ENCODE measurements at places on chromosomes 6 and 20.
A peak's percentile ranks its signal among the peaks of the same experiment; 100 is the strongest.

DNA sequence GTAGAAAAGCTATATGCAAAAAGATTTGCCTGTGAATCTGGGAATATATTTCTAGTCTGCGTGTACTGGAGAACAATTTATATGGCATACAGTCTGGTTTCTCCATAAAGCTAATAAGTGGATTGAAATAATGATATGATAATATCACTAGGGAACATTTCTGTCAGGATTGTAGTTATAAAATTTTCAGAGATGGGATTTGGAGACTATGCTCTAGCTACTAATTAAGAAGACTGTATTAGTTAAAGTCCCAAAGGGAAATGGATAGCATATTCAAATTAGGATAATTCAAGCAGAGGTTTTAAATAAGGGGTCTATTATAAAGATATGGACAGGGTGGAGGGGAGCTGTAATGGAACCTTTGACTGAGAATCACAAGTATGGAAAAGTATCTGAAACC lies 7.2 kb upstream of the STX11 start:
- DNase-seq = no peak

DNA sequence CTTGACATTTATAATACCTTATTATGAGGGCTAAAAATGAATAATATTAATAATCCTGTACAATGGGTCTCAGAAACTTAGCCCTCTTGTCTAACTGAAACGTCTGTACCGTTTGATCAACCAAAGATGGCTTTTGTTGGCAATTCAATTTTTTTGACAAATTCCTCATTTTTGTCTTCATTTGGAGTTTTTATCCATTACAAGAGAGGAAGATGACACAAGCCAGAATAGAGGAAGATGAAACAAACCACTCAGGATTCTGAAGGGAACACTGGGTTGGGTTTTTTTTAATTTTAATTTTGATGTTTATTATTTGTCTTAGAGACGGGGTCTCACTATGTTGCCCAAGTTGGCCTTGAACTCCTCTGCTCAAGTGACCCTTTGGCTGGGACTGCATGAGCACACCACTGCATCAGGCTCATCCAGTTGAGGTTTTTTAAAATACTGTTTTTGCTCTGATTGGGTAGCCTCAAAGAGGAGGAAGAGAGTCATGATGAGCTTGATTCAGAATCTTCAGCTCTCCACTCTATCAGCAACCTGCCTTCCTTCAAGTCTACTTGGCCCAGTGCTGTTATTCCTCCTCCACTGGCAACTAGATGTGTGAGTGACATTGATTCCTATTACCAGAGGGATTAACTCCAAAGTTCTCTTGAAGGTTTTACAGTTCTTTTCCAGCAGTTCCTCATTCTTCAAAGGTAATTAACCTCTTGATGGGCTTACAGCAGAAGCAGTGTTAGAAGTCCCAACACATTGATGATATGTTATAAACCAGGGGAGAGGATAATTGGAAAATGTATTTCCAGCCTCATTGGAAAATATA lies 71.3 kb downstream of the ATXN1 start:
- no peak for DNase-seq

DNA sequence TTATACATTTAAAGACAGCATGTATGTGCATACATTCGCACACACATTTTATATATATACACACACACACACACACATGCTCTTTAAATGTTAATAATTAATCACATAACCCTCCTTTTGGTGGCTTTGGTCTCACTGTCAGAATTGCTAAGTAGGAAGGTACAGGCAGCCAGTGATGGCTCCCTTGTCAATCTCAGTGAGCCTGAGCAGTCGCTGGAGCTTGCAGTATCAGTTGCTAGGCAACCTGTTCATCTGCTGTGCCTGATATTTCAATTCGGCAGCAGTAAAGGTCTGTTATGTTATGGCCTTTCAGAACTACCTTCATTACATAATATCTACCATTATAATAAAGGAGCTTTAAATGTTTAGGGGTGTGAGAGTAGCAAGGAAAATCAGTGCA lies 374.3 kb downstream of the LMBRD1 start:
- DNase-seq = no peak

DNA sequence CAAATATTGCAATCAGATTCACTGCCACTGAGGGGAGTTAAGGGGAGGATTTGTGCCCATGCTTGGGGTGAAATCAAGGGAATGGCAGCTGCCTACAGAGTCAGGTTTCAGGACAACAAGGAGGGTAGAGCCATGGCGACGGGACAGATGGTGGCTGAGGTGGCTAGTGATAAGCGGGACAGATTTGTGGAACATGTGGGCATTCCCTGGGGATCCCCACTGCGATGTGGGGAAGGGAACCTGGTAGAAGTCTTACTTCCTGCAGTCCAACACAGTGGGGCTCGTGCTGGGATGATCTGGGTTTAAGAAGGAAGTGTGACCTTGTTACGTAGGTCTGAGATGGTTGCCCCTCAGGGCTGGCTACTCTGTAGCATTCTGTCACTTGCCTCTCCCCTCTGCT lies 292.0 kb upstream of the JARID2 start:
- no peak for DNase-seq

GRCh38 chr6:152461556-152461955 lies 175.6 kb downstream of the SYNE1 start:
- DNase-seq = peak; percentile 18

GRCh38 chr6:84332139-84333034 lies 104.9 kb upstream of the CEP162 start:
- DNase-seq = no peak

GRCh38 chr6:82045965-82046756 lies 201.4 kb downstream of the IBTK start:
- peak; percentile 67 for DNase-seq

DNA sequence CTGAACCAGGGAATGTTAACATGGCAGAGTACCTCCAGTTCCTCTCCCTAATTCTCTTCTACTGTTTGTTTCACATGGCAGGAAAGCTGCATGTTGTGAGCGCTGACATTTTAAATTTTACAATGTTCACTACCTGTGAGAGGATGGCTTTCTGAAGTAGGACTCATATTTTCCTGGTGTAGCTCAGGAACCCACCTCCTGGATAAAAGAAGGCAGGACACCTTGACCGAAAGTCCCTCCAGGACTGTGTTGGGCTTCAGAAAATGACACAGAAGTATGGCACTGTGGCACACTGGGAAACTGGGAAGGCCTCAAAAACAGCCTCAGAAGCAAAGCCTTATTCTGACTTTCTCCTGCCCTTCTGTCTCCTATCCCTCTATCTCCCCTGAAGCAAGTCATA lies 33.3 kb downstream of the PTPRK start:
- DNase-seq = no peak

DNA sequence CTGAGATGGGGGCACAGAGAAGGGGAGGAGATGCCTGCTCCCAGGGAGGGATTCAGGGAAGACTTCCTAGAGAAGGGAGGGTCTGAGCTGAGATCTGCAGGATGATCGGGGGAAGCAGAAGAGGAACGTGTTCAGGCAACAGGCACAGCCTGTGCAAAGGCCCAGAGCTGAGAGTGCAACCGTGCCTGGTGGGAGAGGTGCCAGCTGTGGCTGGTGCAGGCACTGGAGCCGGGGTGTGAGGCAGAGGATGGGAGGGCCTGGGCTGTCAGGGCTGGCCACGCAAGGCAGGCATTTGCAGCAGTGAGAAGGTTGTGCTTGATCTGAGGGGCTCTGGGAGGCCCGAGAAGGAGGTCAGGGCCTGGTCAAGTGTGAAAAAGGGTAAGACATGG lies 27.7 kb downstream of the PTGIS start:
- no peak for DNase-seq

GRCh38 chr20:53611449-53611894 lies 17.8 kb upstream of the ZNF217 start:
- peak; percentile 86 for DNase-seq

- no peak for DNase-seq
These were observed 109.3 kb upstream of the EYA4 start for GRCh38 chr6:133131621-133132465.

DNA sequence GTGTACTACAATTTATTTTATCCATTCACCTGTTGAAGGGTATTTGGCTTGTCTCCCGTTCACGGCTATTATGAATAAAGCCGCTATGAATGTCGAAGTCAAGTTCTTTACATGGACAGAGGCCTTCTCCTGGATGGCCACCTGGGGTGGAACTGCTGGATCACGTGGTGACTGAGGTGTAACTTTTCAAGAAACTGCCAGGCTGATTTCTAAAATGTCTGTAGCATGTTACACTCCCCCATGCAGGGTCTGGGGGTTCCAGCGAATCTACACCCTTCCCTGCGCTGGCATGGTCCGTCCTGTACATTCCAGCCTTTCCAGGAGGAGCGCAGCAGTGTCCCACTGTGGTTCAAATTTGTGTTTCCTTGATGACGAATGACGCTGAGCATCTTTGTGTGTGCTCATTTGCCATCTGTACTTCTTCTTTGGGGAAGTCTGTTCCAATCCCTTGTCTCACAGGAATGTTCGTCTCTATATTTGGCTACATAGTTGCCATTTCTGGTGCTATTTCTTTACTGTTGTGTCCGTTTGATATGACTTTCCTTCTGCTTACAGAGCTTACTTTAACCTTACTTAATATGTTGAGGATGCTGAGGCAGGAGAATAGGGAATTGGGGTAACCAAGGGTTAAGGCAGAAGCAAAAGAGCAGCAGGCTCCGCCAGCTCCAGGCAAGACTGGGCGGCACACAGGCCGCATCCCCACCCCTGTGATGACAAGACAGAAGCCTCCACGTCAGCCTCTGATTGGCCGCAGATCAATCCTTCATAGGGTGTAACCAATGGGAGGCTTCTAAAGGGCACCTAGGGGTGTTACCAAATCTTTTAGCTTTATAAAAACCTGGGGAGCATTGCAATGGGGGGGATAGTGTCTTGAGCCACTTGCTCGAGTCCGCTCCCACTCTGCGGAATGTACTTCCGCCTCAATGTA lies 106.6 kb downstream of the TAF4 start:
- no peak for DNase-seq

GRCh38 chr6:108845145-108845544 lies 3.1 kb upstream of the ARMC2 start:
- peak; percentile 25 for DNase-seq

DNA sequence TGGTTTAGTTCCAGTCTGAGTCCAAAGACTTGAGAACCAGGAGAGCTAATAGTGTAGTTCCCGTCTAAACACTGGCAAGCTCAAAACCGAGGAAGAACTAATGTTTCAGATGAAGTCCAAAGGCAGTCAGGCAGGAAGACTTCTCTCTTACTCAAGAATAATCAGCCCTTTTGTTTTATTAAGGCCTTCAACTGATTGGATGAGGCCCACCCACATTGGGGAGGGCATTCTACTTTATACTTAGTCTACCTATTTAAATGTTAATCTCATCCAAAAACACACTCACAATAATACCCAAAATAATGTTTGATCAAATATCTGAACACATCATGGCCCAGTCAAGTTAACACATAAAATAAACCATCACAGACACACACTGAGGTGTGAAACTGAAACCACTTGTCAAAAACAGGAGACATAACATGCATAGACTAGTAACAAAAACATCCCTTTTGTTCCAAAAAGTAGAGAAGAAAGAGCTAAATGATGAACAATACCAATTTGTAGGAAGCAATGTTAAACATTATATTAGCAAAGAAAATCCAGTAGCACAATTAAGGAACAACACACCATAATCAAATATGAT lies 50.2 kb upstream of the SENP6 start:
- no peak for DNase-seq

DNA sequence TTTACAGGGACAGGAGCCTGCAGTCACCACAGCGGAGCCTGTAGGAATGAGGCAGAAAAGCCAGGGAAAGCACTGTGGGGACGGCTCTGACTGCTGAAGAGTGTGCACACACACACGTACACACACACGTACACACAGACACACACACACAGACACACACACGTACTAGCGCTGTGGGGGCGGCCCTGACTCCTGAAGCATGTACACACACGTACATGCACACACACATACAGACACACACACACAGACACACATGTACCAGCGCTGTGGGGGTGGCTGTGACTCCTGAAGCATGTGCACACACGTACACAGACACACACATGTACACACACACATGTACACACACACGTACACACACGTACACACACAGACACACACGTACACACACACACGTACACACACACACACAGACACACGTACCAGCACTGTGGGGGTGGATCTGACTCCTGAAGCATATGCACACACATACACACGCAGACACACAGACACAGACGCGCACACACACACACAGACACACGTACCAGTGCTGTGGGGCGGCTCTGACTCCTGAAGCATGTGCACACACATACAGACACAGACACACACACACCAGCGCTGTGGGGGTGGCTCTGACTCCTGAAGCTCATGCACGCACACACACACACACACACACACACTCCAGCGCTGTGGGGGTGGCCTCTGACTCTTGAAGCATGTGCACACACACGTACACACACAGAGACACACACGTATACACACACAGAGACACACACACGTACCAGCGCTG lies 127.3 kb downstream of the DLL1 start:
- no peak for DNase-seq

DNA sequence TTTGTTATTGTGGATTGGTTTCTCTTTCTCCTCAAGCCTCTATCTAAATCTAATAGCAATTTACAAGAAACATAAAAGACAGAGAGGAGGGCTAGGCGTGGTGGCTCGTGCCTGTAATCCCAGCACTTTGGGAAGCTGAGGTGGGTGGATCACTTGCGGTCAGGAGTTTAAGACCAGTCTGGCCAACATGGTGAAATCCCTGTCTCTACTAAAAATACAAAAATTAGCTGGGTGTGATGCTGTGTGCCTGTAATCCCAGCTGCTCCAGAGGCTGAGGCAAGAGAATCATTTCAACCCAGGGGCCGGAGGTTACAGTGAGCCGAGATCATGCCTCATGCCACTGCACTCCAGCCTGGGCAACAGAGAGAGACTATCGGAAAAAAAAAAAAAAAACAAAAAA lies 46.6 kb downstream of the SLC2A12 start:
- DNase-seq = no peak

- no peak for DNase-seq
These were observed 263.3 kb upstream of the QKI start for GRCh38 chr6:163151212-163151611.

DNA sequence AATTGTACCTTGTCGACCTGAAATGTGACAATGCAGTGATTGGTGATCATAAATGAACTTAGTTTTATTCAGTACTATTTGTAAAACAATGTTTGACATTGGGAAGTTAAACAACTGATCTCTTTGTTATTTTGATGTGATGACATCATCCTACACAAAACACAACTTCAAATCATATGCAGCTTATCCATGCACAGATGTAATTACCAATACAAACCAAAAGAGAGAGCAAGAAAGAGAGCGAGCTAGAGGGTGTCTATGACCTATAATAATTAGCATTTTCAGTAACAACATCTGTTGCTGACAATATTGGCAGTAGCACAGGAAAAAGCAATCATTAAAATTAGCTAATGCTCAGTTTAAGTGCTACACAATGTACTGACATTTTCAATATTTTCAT lies 320.9 kb downstream of the UTRN start:
- no peak for DNase-seq

- DNase-seq = no peak
These were observed 41.3 kb downstream of the CARMIL1 start for GRCh38 chr6:25320459-25320858.

Measured in AG20443 (cell line).